Fibroblast of skin of left quadriceps (primary cell): ENCODE measurements at places on chromosomes 3 and 15.

GRCh38 chr15:68653031-68653635 is 74.3 kb downstream of the CORO2B start:
- no peak for DNase-seq

- no peak for DNase-seq
Observed at GRCh38 chr15:92059036-92059970, 205.8 kb downstream of the SLCO3A1 start.

DNA sequence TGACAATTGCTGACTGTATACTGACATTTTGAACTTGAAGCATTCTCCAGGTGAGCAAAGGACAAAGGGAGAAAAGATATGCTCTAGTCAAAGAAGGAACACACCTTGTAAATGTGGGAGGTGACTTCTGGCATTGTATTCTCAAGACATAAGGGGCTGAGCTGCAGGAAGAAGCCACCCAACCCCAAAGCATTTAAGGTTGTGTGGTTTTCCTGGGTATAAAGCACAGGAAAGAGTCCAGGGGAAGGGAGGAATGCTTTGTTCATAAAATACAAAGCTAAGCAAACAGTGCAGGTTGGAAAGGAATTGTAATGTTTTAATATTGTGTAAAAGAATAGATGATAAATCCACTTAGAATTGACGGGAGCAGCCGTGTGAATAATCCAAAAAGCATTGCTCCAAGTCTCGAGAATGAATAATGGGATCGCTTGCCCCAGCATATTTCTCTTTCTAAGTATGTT is 102.4 kb upstream of the LRIG1 start:
- DNase-seq: no peak

DNA sequence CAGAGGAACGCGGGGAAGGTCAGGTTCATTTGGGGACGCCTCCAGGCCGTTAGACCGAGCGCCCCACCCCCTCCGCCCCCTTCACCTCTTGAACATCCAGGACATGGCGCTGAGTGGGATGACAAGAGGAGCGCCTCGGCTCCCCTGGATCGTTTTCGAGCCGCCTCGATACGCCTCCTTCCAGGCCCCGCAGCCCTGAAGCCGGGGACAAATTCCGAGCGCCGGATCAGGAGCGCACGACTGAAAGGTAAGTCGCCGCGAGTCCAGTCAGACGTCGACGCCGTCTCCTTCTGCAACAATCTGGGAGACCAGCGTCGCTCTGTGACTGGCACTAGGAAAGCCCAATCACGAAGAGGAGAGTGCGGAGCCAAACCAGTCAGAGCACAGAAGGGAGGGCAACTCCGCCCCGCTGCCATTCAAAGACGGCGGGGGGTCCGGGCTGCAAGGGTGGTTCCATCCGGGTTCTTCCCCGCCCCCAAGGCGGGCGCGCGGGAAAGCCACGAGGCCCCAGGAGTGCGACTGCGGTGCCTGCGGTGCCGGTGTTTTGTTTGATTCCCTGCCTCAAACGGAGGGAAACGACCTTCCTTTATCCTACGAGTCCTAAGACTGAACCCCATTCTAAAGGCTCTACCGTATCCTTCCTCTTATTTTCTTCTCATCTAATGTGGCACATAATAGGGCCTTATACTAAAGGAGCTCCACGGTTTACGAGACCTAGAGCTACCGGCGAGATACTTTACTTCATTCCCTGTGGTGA is at the start of gene HLTF:
TSS of gene HLTF (minus strand) at position 302 of the 757 bp plus-strand sequence. CDS start at position 105, 197 bp downstream.
- peak; percentile 98 for DNase-seq

- DNase-seq: no peak
Observed at GRCh38 chr15:70504299-70504951, 258.9 kb downstream of the UACA start.

DNA sequence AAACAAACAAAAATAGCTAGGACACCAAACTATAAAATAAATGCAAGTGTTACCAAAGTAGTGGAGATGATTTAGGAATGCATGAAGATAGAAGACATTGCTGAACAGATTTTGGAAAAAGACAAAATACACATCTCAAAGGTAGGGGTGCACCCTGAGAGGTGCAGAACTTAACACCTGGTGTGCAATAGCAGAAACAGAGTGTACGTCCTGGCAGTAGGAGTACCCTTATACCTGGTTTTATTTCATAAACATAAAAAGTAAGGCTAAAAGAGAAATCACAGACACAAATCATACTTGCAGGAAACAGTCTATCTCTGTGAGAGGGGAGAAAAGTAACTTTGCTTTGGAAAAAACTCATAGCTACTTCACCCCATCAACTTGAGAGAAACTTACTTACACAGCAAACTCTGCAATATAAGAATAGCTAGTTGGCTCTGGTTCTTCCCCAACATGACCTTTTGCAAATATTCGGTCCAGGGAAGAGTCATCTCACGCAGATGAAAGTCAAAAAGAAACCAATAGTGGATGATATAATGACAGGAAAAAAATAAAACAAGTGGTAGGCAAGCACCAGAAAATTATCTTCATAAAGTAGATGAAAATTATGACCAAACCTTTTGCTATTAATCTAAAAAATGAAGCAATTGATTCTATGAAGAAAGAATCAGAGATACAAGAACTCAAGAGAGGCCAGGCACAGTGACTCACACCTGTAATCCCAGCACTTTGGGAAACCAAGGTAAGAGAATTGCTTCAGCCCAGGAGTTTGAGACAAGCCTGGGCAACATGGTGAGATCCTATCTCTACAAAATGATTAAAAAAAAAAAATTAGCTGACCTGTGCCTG is 108.9 kb upstream of the BNIP2 start:
- no peak for DNase-seq

- DNase-seq: peak; percentile 4
Observed at GRCh38 chr3:169171739-169172138, 491.8 kb downstream of the MECOM start.

DNA sequence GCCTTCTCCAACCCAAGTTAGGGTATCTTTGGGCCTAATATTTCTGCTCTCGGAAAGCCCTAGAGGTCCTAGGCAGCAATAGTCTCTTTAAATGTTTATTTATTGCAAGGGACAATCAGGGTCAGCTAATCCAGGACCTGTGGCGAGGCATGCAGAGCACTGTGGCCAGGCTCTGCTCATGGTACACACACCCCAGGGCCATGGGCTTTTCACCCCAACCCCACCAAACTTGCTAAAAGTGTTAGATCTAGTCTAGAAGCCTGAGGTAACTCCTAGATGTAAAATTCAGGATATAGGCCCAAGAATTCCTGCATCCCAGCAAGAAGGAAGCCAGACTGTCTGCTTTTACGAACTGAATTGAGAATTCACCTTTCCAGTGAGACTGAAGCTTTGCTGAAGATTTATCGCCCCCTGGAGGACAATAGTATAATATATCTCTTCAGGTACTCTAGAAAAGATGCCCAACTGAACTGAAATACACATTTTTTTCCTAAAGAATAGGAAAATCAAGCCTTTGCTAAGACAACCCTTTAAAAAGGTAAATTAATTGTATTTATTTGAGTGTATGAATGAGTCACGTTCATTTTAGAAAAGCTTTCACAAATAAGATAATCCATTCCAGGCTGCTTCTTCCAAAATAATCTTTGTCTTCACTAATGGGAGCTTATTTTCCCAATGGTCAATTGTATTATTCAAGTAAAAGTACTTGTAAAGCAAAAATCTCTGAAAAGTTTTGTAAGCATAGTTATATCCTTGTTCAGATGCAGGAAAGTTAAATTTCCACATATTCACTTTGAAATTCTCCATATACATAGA is 89.8 kb downstream of the LRRC3B start:
- peak; percentile 9 for DNase-seq

- no peak for DNase-seq
Observed at GRCh38 chr3:28646435-28646834, 297.8 kb upstream of the AZI2 start.

GRCh38 chr3:138620431-138620830 is 11.9 kb downstream of the FAIM start:
- no peak for DNase-seq

GRCh38 chr15:25790000-25790660 is 73.0 kb downstream of the ATP10A start:
- DNase-seq: peak; percentile 85

DNA sequence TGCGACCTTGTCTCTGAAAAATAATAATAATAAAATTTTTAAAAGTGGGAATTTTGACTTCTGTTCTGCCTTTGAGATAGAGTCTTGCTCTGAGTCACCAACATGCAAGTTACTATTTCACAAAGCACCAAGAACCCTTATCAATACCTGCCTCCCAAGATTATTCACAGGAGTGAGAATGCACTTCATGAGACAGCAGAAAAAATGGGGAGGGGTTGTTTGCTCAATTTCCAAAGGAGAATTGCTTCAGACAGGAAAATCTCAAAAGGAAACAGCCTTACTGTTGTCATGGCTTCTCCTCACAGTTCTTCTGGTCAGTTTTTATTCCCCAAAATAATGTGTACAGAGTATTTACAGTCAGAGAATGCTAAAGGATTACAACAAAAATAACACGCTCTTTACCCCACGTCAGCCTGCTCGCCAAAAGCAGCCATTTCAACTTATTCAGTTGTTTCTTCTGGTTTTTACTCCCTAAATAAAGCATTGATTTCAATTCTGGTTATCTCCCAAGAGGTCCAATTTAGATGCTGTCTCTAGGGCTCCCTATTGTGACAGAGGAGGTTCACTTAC is 89.0 kb downstream of the PPCDC start:
- DNase-seq: no peak

DNA sequence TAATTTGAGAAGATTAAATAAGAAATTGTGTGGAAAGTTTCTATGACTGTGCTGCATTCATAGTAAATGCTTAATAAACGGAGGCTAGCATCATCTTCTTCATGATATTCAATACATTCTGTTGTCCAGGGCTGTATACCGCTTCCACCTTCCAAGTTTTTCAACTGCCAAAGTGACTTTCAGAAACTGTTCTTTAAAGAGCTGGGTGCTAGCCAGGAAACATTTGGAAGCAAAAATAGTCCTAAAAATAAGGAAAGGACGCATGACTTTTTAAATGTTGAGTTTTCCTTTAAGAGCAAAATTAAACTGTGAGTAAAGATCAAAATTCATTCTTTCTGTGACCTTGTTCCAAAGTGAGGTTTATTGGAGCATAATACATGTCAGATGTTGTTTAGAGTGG is 9.4 kb upstream of the ERC2 start:
- DNase-seq: no peak

GRCh38 chr3:166446291-166446690 is 609.1 kb upstream of the BCHE start:
- DNase-seq: no peak

GRCh38 chr15:78732634-78733033 is 78.6 kb downstream of the ADAMTS7 start:
- no peak for DNase-seq

DNA sequence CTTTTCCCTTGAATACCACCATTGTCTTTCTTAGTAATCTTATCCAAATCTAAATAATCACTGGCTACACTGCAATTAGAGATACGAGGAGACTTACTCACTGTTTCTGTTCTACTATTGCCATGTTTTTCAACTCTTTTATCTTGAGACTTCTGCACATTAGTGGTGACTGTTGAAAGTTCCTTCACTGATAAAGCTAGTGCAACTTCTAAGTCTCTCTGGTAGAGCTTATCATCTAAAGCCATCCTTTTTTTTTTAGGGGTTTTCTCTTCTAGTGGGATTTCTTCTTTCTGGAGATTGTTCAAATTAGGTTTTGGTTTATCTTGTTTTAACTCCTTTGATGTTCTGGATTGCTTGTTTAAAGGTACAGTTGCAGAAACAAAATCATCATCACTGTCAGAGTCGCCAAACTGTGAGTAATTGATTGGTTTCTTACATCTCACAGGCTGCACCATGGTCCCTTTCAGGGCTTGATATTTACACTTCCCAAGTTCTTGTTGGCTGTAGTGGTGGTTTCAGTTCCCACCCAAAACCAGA is 37.7 kb downstream of the NCK1 start:
- DNase-seq: no peak

- no peak for DNase-seq
Observed at GRCh38 chr3:170220871-170221270, 1.4 kb upstream of the PRKCI start.

GRCh38 chr3:197462808-197463207 is 93.0 kb downstream of the BDH1 start:
- no peak for DNase-seq

DNA sequence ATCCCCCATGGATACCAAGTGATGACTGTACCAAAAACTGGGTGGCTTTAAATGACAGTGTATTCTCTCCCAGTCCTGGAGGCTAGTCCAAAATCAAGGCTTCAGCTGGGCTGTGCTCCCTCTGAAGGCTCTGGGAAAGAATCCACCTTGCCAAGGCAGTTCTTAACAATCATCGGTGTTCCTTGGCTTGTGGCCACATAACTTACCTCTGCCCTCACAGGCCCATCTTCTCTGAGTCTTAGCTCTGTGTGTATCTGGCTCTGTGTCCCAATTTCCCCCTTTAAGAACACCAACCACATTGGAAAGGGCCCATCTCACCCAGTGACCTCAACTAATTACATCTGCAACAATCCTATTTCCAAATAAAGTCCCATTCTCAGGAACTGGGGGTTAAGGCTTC is 503.0 kb upstream of the PROK2 start:
- no peak for DNase-seq

DNA sequence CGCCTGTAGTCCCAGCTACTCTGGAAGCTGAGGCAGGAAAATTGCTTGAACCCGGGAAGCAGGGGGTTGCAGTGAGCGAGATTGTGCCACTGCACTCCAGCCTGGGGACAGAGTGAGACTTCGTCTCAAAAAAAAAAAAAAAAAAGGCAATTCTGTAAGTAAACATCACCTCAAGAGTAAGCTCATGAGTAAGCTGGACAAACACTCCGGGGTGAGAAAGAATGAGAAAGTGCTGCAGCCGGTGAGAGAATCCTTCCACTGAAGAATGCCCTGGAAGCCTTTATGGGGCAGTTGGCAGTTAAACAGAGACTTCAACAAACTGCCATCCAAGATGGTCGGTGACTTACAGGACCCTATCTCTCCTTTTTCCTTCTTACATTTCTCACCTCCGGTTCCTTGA is 47.5 kb downstream of the FEZF2 start:
- DNase-seq: no peak

- DNase-seq: no peak
Observed at GRCh38 chr3:177322881-177323280, 125.6 kb upstream of the TBL1XR1 start.
